ENCODE measurements at places on chromosomes 7 and 10.

GRCh38 chr10:35503578-35503977 is 101.6 kb upstream of the GJD4 start:
- DNase-seq = no peak

GRCh38 chr7:28862595-28863272 is 95.4 kb downstream of the TRIL start:
- no peak for DNase-seq

DNA sequence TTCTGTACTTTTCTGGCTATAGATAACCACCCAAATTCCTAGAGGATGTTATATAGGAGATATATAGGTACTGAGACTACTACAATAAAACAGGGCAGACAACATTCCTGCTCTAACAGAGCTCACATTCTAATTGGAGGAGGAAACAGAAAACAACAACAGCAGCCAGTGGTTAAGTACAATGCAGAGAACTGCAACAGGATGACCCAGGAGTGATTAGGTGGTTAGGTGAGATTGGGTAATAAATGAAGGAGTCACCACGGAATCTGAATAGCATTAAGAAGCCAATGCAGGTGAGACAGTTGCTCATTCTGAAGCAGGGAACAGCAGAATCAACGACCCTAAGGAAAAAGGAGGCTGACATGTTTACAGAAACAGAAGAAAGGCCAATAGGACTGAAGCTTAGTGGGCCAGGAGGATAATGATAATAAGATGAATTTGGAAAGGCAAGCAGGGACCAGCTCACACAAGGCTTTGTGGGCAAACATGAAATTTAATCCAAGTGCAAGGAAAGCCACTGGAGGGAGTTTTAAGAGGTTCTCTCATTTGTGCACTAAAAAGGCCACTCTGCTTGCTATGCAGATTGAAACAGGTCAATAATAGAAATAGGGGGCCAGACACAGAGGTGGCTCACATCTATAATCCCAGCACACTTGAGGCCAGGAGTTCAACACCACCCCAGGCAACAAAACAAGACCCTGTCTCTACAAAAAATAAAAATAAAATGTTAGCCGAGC is 16.9 kb upstream of the REEP3 start:
- no peak for DNase-seq

DNA sequence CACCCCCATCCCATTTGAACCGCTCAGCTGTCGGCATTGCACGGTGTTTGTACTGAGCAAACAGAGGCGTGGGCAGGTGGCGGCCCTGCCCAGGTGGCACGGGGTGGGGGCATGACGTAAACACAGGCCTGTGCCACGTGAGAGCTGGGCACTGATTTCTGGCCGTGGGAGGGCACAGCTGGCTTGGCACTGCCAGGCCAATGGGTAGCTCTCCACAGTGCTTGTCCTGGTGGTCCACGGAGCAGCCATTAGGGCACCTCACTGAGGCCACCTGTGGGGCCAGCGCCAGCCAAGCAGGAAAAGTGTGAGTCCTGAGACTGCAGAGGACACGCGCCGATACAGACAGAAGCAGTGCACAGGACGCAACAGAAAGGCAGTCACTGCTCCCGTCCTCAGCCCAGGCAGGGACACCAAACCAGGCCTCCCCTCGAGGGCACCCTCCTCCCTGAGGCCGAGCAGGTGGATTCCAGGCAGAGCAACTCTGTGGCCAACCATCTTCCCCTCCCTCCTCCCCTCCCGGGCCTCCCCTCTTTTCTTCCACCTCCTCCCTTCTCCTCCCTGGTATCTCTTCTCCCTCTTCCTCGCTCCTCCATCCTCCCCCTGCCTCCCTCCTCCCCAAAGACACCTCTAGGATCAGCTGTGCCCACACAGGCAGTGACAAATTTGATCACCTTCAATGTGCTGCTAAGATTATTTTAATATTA is 258.7 kb downstream of the ELFN1 start:
- no peak for DNase-seq

- DNase-seq = no peak
These were observed 21.4 kb downstream of the AUTS2 start for GRCh38 chr7:69619635-69620034.

DNA sequence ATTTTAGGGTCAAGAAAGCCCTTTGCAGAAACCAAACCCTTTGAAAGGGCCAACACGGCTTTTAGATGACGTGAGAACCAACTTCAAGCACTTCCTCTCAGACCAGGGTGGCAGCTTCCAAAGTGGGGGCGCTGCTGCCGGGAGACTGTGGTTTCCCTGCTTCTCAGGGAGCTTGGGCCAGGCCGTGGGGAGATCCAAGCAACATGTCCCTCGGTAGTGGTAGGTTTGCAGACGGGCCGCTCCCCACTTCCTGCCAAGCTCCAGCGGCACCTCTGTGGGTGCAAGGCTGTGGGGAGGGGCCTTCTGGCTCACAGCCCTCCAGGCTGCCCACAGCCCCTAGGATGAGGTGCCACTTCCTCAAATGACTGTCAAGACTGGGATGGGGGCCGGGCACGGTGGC is 132.4 kb downstream of the FAM53B start:
- no peak for DNase-seq

DNA sequence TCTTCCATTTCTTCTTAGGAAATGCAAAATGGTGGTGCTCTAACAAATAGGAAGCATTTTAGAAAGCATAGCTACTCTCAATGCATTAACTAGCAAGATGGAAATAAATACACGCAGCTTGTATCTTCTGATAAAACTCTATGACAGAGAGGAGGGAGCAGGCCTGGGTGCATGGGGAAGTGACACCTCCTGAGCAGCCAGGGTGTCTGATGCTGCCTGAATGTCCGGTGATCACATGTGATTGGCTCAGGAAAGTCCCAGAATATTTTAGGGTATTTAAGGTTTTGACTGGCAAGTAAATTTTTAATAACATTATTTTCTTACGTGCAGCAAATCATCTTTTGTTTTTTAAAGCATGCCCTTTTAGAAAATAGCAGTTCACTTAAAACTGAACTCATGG is 261.0 kb upstream of the KLF6 start:
- no peak for DNase-seq

DNA sequence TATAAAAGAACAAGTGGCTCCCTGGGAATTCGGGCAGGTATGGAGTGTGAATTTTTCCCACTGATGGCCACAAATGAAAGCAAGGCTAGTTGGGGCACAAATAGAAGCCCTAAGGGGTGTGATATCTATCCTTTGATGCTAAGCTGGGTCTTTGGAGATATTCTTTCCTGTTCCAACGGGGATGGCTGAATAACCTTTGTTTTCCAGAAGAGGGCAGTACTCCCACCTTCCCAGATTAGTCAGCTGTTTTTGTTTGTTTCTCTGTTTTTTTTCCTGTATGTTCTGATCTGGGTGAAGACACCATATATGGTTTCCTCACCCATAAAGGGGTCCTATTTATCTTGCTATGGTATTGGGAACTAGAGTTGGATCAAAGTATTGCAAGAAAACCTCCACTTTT is 947.7 kb upstream of the SORCS1 start:
- no peak for DNase-seq

DNA sequence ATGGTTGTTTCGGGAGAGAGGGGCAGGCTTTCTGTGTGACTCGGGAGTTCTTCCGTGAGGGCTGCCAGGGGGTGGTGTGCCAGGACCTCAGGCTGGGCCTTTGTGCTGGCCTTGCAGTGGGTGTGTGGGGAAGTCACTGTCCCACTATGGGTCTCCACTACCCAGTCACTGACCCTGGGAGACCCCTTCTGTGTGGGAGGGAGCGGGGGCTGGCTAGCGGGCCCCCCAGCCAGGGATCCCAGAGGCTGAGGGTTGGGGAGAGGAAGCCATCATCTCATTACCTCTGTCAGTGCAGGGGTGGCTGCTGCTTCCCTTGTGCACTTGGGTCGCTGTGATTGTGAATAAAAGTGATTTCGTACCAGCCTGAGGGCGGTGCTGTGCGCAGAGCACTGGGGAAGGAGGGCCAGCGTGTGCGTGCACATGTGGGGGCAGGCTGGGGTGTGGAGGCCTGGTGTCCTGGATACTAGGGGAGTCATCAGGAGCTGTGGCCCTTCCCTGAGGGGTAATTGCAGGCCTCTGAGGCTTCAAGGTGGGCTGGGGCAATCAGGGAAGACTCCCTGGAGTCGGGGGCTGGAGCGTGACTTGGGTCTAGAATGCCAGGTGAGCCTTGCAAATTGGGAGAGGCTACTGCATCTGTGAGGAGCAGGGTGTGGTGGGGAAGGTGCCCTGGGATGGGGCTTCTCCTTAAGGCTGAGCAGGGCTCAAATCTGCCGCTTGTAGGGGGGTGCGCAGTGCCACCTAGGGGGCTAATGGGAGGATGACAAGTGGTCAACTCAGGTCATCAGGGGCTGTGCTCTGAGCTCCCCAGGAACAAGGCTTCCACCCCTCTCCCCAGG is 98.9 kb downstream of the NEURL1 start:
- no peak for DNase-seq

GRCh38 chr7:1940863-1941262 is 270.8 kb downstream of the ELFN1 start:
- DNase-seq = no peak

Data from hindlimb muscle (tissue), 1 donor.